ENCODE measurements at places on chromosomes 3 and 15.

DNA sequence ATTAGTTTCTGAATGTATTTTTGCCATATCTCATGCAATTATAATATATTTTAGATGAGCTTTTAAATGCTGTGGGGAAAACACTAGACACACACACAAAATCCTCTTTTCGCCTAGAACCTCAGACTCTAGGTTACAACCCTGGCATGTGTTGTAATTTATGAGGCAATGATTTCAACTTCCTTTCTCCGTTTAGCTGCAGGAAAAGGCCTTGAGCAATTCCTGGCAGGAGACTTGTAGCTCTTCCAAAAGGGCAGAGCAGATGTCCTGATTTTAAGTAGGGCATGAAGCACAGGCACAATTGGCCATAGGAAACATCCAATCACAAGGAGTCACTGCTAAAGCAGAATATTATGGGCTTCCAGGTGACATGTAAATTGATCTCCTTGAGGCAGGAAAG lies 82.0 kb downstream of the GPR156 start:
- DNase-seq, result no peak

- no peak for DNase-seq
Measured at GRCh38 chr3:112136959-112137693, 4.1 kb upstream of the GCSAM start.

DNA sequence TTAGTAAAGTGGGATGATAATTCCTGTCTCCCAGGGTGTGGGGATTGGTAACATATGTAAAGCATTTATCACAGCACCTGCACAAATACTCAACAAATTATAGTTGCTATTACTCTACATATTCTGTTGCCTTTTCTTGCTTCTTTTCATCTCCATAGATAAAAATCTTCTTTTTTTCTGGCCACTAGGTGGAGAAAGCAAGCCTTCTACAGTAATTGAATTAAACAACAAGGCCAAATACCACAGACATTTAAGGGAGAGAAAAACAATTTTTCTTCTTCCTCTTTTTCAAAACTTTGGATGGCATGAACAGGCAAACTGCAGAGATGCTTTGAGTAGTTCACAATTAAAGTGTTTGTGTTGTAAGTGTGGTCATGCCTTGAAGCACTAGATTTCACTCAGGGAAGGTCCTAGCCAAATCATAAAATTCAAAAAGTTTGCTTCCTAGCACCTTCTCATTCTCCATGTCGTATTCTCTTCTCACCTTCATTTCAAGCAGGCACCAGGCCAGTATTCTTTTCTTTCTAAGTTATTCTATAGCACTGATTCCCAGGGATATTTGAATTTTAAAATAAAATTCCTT lies 493.4 kb upstream of the TGFBR2 start:
- DNase-seq, result no peak

DNA sequence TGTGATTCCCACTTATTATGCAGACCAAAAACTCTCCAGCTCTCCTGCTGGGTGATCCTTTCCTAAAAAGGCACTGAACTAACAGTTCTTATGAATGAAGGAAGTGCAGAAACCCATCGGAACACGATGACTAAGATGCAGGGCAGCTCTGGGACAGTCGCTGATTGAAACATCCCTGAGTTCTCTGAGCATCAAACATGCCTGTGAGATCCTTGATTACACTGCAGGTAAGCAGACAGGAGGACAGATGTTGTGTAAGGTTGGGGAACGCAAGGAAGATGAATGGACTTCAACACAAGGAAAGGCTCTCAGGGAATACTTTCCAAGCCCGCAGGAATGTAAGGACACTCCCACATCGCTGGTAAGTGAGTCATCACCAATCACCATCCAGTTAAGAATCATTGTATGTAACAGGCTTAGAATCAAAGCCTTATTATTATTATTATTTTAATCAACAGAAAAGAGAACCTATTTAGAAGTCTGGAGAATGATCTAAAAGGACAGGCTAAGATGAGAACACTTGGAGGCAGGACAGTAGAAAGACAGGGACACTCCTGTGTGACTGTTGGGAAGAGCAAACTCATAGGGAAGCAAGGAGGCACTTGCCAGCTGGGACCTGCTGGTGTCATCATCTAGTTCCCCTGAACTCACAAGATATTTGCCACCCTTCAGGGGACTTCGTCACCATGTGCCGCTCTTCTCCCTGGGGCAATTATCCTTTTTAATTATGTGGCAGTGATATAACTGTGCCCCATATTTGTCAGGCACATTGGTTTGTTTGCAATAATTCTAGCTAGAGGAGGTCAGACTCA lies 26.0 kb downstream of the TMEM158 start:
- no peak for DNase-seq

GRCh38 chr3:57978316-57978715 lies 29.9 kb upstream of the FLNB start:
- no peak for DNase-seq

- no peak for DNase-seq
Measured at GRCh38 chr3:167967257-167968036, 128.3 kb downstream of the GOLIM4 start.

DNA sequence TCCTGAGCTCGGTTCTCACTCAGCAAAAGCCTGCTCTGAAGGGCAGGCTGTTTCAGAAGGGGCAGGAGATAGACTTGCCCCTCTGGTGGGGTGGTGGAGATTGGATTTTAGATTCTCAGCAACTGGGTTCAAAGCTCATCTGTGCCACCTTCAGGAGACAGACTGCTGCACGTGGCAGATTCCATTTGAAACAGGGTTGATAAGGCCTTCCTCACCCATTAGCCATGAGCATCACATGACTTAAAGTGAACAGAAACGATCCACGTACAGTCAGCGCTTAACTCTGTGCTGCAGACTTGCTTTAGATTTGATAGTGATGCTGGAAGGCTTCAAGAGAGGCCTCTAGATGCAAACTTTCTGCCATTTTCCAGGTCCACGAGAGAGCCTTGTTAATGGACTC lies 35.0 kb upstream of the MGLL start:
- DNase-seq, result no peak

DNA sequence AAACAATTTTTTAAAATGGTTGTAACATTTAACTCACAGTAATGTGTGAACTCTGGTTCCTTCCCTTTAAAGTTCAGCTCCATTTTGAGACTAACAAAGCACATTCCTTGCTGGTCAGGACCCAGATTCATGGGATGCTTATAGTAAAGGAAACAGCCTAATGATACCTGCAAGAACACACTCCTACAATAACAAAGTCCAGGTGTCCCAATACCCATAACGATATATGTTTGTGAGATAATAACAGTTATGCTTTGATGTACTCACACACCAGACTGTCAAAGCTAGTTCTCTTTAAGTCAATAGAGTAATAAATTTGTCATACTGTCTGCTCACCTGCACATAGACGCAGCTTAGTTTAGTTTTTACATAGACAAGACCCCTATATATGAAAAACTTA lies 15.9 kb upstream of the CCDC50 start:
- DNase-seq, result no peak

- no peak for DNase-seq
Measured at GRCh38 chr15:35293353-35294130, 208.4 kb upstream of the NANOGP8 start.

DNA sequence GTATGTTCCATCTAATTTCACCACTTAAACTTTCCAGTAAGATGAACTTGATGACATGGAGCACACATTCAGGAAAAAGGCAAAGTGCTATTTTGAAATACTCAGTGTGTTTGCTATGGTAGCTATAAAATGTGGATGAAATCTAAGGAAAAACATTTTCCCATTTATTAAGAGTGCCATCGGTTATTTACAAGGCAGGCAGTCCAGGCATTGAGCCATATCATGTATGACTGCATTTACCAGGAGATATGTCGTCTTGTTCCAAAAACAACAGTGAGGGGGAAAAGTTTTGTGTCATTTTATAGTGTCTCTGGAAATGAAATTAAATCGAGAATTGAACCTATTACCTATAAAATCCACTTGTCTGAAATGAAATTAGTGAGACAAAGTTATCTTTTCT lies 13.7 kb downstream of the ANXA2 start:
- no peak for DNase-seq

DNA sequence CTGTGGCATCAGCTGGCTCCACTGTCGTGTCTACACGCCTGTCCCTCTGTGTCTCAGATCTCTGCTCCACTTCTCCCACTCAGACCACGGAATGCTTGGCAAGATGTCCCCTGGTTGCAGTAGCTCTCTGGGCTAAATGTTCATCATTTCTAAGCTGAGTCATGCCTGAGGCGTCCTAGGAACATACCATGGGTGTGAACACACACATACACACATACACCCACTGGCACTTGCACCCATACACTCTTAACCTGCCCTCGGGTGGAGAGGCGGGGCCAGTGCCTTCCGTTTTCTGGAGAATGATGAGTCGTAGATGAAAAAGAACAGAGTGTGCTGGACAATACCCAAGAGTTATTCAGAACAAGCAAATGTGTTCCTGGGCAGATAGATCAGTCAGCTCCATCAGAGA lies 72.4 kb downstream of the SENP2 start:
- DNase-seq, result no peak

DNA sequence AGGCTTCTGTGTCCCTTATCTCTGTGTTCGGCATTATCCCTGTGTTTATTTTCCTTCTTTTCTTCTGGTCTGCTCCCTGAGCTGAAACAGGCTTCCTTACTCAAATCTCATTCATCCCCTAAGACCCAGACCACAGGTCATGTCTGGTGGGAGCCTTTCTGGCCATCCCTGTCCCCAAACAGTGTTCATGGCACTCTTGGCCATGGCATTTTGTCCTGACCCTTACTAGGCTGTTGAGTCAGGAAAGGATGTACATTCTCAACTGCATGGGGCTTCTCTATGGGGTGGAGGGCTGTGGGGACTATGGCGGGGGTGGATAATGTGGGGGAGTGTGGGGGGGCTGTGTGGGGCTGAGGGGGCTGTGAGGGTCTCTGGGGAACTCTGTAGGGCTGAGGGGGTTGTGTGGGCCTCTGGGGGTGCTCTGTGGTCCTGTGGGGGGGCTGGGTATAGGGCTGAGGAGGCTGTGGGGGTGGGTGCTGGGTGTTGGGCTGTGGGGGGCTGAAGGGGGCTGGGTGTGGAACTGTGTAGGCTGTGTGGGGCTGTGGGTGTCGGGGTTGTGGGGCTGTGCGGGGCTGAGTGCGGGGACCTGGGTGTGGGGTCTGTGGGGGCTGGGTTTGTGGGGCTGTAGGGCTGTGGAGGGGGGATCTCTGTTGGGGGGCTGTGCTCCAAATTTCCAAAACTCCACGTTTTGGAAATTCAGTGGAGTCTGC lies 64.3 kb downstream of the KLF13 start:
- no peak for DNase-seq

Measured in stimulated activated CD8-positive, alpha-beta memory T cell treated with anti-CD3 and anti-CD28 coated beads, Interleukin-7, amount 100 ng/mL, for 1 hour (primary cell).